ENCODE measurements at places on chromosomes 5 and 9.

GRCh38 chr9:108410161-108410560 is 445.6 kb downstream of the ACTL7B start:
- DNase-seq = no peak

GRCh38 chr9:129865668-129866320 is 30.5 kb downstream of the USP20 start:
- no peak for DNase-seq

DNA sequence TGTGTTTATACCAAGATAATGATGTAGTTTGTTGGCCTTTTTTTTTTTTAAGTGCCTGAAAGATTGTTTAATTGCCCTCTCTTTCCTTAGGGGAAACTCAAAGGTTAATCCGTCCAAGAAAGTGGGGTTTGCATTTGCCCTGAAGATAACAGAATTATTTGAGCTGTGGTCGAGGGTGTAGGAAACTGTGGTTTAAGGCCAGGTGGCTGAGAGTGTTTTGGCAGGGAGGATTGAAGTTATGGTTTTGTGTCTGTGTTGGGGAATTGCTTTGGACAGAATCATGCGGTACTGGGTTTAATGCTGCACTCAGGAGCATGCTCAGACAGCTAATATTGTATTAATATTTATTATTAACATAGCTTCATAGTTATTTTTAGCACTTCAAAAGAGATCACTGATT is 509.8 kb downstream of the EBF1 start:
- no peak for DNase-seq

GRCh38 chr5:151056379-151057325 is 24.2 kb downstream of the TNIP1 start:
- no peak for DNase-seq

GRCh38 chr5:1292846-1293415 is 1.9 kb downstream of the TERT start:
- DNase-seq = no peak

DNA sequence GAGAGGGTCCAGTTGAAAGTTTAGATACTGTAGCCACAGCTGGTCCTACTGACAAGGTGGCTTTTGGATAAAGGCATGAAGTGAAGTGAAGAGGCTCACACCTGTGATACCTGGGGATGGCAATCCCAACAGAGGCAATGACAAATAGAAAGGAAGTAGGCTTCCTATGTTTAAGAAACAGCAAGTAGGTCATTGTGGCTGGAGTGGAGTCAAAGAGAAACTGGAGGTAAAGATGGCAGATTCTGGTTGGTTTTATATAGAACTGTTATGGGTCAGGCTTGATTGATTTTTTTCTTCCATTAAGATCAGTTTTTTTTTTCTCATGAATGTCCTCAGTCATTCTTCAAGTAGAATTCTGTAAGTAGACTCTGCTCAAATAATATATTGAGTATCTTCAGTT is 79.5 kb downstream of the ANXA1 start:
- DNase-seq = no peak

DNA sequence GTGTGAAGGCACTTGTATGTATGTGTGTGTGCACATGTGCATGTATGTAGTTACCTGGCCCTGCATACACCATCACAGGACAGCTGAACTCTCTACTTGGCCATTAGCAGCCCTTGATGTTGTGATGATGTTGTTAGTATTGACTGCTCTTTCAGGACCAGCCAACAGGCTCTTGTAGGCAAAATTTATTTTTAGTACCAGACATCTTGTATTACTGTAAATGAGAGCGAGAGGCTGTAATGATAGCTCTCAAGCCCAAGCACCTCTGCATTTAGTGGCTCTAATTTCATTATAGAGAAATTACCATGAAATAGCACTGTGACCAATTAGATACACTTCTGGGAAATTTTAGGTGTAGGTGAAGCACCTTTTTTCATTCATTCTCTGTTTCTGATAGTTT is 158.0 kb downstream of the SMARCA2 start:
- no peak for DNase-seq

DNA sequence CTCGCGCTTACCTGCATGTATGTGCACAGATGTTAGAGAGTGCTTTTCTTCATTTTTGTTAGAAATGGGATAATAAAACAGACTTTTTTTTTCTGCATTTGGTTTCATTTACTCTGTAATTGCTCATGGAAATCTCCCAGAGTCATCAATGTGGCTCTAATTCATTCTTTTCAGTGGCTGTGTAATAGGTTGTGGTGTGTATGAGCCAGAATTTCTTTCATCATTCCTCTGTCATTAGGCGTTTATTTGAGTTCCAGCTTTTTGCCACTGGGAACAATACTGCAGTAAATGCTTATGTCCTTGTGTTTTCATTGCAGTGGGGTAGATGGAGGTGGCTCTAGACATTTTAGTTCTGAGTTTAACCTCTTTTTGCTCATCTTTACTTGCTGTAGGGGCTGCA is 118.9 kb downstream of the NXNL2 start:
- no peak for DNase-seq

DNA sequence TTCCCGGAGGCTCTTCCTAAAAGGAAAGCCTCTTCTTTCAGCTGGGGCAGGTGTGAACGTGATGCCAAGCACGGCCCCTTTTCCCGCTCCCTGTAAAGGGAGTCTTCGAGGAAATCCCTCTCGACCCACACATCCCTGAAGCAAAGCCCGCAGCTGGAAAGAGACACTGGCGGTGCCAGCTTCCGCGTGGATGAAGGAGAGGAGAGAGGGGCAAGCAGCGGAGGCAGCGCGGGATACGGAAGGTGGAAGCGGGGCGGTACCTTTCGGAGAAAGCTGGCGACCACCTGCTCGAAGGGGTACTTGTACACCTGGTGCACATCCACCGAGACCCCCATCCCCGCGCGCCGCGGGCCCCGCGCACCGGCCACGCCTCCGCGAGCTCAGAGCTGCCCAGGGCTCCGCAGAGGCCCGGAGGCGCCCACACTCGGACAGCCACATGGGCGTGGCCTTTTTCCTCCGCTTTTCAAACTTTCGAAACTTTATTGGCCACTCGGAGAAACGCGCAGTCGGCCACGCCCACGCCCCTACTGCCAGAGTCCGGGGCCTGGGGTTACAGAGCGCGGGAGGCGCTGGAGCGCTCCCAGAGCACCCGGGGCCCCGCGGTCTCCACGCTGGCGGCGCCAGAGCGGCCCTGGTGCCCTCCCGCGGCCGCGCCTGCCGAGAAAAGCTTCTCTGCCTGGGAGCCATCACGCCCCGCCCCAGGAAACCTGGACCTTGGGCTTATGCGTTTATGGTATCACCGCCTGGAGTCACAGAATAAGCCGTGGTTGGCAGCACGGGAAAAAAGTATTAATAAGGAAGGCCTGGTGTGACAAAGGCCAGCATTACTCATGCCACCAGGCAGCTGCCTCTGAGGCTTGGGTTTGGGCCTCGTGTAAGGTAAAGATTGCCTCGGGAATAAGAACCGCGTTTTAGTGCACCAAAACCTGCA is at the start of gene PRELID2:
TSS of gene PRELID2 (minus strand) at position 426 of the 931 bp plus-strand sequence. CDS start at position 335, 91 bp downstream.
- peak; percentile 63 for DNase-seq

GRCh38 chr5:68440651-68441050 is 225.1 kb downstream of the PIK3R1 start:
- DNase-seq = no peak

DNA sequence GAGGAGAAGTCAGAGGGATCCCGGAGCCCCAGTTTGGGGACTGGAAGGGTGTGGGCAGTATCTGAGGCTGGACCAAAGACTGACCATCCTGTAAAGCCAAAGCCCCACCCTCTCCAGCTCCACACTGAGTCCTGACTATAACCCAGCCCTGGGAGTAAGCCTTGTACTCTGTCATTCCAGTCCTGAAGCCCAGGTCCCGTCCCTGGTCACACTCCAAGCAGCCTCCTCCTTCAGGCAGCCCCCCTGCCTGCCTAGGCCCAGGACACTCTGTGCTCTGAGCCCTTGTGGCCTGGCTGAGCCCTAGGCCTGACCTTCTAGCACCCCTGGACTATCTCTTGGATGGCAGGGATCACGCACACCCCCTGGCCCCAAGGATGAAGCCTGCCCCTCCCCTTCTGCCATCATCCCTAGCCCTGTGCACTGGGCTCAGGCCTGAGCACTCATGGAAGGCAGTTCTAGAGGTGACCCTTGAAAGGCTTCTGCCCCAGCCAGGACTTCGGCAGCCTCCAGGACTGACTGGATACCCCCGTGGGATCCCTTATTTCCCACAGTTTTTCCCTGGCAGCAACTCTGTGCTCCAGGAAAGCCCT is 28.0 kb upstream of the ENHO start:
- DNase-seq = no peak

- no peak for DNase-seq
Measured at GRCh38 chr9:89525446-89526374, 27.8 kb upstream of the SEMA4D start.

DNA sequence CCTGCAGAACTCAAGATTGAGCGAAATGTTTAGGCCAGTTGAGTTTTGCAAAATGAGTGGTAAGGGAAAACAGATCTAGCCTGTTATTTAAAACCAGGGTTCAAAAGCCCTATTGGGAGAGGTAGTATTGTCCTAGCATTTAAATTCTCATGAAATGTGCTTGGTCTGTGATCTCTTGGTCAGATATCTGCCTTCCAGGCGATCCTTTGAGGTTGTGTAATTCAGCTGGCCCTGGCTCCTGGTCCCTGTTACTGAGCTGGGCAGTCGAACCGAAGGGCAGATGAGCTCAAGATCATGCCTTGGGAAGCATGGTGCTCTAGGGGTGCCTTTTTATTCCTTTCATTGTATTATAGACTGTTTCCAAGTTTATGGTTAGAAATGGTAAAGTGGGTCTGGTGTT is 14.4 kb downstream of the SAP30L start:
- no peak for DNase-seq

- no peak for DNase-seq
Measured at GRCh38 chr5:30592833-30593232, 600.7 kb upstream of the CDH6 start.

DNA sequence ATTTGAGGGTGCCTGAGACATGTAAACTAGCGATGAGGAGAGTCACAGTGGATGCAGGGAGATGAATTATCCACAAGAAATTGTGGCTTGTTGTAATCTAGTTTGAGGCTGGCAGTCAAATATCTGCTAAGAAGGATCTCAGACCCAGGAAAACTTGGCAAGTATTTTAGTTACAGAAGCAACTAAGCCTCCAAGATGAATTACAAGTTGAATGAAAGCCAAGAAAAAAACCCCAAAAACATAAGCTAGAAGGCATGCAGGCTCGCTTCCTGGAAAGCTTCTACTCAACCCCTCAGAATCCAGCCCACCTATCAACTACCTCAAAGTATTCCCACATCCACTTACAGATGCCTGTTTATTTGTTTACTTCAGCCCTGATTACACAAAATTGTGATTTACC is 696.9 kb downstream of the MAT2B start:
- DNase-seq = no peak

DNA sequence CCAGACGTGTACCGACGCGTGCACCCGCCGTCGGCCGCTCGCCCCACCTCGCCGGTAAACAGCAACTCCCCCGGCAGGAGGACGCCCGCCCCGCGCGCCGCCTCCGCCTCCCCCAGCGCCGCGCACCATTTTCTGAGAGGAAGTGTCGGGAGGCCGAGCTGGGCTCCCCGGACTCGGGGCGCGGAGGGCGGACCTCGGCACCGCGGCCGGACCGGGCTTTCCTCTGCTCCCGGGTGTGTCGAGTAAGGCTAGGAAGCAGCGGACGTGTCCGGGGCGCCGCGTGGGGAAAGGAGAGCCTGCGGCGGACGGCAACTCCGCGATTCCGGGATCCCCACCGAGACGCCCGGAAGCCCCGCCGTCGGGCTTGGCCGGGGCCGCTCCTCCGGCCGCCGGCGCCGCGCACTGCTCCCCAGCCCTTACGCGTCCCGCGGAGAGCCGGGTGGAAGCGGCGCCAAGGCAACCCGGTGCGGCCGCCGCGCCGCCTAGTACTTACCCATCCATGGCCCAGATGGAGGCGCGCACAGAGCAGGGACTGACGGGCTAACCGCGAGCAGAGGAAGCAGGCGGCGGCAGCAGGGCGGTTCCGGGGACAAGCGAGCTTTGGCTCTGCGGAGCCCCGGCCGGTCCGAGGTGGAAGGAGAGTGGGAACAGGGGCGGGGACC is at the start of gene PTBP3:
TSS of gene PTBP3 (minus strand) at position 643 of the 662 bp plus-strand sequence. CDS start 35,754 bp downstream, outside the sequence.
- DNase-seq = peak; percentile 81

DNA sequence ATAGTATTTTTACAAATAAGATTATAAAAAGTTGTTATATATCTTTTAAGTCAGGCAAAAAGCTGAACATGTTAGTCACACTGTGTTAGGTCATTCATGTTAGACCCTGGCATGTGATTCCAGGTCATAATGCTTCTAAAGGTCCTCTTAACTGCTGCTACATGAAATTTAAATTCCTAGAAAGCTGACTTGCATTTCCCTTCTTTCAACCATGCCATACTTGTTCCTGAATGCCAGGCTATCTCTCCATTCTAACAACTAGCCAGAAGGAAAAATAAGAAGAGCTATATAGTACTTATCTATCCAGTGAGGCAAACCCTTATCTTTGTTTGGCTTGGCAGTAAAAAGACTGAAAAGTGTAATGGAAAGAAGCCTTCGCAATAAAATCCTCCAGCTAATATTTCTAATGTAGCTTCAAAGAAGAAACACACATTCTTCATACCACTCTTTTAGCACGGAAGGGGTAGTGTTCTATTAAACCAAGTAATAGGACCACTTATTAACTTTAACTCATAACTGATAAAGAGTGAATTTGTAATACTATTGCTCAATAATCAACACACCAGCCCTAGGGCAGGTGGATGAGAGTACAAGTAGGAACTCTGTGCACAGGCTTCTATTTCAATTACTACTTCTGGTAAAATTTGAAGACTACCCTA is 310.2 kb downstream of the PDE4D start:
- no peak for DNase-seq

DNA sequence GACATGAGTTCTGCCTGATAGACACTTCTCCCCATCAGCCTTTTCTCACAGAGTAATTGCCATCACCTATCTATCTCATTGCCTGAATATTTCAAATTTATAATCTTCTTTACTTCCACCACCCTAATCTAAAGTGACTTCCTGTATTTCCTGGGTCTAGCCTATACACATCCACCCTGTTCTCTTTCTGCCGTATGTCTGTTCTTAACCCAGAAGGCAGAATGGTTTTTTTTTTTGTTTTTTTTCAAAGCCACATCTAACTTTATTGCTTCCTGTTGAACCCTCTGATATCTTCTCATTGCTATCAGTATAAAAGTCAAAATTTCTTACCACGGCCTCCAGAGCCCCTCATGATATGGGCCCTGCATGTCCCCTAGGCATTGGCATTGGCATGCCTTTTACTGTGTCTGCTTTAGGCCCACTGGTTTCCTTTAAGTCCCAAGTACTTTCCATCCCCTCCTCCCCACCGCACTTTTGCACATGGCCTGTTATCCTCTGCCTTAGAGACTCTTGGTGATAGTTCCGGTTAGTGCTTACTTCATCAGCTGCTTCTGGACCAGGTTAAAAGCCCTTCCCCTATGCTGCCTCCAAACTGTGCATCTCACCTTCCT is 159.9 kb downstream of the MAN2A1 start:
- DNase-seq = no peak

GRCh38 chr5:40334242-40334635 is 345.5 kb upstream of the PTGER4 start:
- no peak for DNase-seq

All from CD4-positive, alpha-beta T cell treated with Interleukin-1 beta for 1 hour (primary cell).